ENCODE measurements at places on chromosomes 7 and 10.

- no peak for DNase-seq
Observed at GRCh38 chr7:100167912-100168323, 499 bp downstream of the GAL3ST4 start.

DNA sequence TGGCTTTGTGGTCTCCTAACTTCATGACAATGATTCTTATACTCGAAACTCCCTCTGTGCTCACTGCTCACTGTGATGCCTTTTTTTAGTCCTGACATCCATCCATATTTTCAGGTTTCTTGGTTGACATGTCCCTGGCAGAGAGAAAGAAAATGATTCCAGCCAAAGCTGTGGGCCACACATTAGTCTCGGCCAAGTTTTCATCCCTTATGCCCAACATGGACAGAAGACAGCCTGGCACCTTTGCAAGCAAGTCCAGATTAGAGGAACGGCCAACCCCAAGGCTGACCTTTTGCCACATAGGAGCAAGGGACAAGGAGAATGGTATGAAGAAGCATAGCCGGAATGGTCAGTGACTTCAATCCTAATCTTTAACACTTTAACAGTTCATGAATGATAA lies 8.7 kb upstream of the OPALIN start:
- DNase-seq: no peak

DNA sequence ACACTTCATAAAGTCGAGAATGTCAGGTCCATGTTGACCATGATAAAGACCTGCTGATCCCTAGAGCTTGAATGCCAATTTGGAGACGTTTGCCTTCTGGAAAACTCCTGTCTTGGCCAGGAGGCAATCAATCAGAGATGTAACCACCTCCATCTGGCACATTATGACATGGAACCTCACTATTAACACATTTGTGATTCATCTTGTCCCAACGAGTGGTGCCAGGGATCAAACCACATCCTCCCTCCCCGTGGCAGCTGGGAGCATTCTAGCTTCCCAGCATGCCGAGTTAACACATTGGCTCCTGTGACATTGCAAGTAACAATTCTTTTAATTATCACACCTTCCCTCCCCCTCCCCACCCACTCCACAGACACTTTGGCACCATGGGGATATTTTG lies 84.0 kb upstream of the PPP1R17 start:
- no peak for DNase-seq

- no peak for DNase-seq
Observed at GRCh38 chr7:101941481-101942383, 124.3 kb downstream of the CUX1 start.

DNA sequence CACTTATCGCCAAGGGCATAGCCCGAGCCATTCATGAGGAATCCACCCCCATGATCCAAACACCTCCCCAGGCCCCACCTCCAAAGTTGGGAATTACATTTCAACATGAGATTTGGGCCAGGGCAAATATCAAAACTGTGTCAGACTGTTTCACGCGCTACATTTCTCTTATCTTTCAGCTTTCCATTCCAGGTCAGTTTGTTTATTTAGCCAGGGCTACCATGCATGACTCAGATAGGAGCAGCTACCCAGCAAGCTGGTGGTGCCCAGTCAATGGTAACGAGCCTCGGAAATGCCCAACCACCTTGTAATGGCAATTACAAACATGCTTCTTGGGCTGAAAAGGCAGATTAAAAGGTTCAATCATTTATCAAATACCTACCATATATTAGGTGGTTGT lies 43.6 kb upstream of the BAMBI start:
- DNase-seq: no peak

GRCh38 chr7:94266238-94266644 lies 128.5 kb upstream of the COL1A2 start:
- no peak for DNase-seq

- no peak for DNase-seq
Observed at GRCh38 chr10:11642566-11642965, 31.1 kb upstream of the USP6NL start.

DNA sequence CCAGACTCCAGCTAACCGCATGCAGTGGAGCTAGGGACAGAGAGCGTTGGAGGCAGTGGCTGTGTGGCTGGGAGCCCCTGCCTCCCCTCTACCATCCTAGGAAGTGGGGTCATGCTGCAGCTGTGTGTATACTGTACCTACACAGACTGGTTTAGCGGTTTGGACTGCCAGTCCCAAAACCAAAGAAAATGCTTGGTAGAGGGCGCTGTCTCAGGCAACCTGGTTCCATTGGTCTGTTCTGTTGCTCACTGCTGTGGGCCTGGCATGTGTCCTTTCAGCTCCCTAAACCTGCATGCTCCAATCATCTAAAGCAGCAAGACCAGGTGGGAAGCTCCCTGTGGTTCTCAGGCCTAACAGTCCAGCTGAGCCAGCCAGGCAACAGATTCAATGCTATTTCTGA lies 4.5 kb downstream of the RBP4 start:
- DNase-seq: no peak

GRCh38 chr7:2860627-2861133 lies 16.6 kb upstream of the GNA12 start:
- DNase-seq: no peak

DNA sequence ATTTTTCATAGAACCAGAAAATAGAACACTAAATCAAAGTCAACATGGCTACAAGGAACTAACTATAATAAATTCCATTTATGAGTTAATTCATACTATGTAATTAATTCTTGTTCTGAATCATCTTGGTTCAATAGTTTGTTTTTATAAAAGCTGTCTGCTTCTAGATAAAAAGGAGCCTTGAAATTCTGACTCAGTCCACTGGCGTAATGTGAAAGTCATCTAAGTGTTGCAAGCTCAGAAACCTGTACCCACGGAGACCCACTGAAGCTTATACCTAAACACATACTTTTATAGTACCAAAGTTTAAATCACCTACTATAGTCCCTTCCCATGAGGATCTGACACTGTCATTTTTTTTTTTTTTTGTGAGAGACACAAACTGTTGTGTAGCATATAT lies 489.4 kb downstream of the SEMA3D start:
- DNase-seq: no peak

- DNase-seq: peak; percentile 42
Observed at GRCh38 chr7:137996386-137996851, 5.5 kb downstream of the CREB3L2 start.

- no peak for DNase-seq
Observed at GRCh38 chr10:117441812-117442443, 66.7 kb upstream of the PDZD8 start.

- no peak for DNase-seq
Observed at GRCh38 chr7:148238761-148239325, 351.7 kb upstream of the C7orf33 start.

DNA sequence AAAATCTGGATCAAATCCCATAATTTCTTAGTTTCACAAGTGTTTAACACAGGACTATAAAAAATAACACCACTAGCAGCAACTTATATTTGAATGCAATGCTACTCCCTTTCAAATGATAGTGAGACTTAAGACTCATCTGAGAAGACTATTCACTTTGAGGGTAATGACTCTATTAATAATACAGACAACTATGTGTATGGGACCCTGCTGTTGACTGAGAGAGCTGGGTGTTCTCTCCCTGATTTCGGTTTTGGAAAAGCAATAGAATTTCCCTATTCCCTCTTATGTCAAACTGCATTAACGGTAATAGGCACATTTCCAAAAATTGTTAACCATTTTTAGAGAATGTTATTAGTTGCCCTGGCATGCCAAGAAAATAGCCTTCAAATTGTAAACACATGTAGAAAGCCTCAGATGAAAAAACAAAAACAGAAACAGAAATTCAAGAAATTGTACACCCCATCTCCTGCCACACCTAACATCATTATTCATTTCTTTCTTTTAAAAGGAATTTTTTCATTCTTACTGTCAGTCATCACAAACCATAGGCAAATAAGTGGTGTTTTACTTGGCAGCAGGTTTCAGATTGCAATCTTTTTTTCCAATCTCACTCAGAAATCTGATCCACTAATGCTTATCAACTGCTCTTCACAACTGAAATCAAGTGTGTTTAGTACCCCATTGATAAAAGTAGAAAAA lies 153.7 kb downstream of the TFPI2 start:
- no peak for DNase-seq

DNA sequence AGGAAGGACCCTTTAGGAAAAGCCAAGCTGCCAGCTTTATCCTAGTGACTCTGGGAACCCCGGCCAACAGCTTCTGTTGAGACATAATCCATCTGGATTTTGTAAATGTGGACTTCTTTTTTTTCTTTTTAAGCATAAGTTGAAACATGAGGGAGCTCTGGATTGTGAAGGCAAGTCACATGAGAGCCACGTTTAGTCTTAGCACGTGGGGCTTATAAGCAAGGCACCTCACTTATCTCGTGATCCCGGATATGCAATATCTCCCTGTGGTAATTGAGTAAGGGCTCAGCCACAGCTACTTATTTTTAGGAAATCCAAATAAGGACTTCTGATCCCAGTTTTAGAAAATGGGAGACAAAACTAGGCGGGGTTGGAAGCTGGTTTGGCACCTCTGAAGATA lies 111.2 kb upstream of the PTN start:
- DNase-seq: no peak

- no peak for DNase-seq
Observed at GRCh38 chr7:76272851-76273497, 29.5 kb upstream of the HSPB1 start.

GRCh38 chr10:14852236-14852635 lies 14.1 kb downstream of the HSPA14 start:
- DNase-seq: no peak

DNA sequence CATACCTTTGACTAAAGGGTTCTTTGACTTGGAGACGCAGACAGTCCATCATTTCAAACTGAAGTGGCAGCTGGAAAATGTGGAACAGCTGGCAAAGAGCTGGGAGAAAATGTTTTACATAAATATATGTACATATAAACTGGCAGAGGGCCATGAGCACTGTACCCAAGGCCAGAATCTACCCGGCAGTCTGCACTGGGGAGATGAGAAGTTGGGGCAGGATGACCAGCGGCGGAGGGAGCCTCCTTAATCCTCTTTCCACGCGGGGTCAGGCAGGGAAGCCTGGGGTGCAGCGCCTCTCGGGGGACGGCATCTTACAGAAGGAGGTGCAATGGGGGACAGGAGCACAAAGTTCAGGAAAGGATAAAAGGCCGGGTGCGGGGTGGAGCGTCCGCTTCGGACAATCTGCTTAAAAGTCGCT lies 1.3 kb downstream of the GLI3 start:
- DNase-seq: no peak

DNA sequence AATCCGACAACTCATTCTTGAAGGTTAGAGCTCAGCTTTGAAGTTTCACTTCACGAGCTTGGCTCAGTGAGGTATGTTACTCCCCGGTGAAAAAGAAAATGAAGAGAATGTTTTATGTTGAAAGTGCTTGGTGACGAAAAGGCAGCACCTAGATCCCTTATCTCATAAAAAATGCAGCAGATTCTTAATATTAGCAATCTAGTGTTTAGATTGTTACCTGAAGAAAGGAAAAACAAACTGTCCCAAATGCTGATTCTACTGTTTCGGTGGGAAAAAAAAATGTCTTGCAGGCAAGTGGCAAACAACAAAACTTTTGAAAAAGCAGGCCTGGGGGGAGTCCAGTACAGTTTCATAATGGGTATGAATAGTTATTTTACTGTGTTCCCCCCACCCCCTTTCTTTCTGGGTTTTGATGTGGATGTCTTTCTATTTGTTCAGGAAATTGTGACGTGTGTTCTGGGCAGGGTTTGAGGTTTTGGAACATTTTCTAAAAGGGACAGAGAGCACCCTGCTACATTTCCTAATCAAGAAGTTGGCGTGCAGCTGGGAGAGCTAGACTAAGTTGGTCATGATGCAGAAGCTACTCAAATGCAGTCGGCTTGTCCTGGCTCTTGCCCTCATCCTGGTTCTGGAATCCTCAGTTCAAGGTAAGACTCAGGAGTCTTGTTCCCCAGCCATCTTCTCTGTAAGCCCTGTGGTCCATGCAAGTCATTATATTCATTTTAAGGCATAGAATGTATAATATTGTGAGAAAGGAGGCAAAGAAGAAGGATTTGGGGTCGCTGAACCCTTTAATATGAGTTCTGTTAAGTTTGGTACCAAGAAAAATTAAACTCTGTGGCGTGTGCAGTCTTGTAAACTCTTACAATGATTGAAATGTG lies at the start of gene SRGN:
Gene SRGN (plus strand): TSS at position 514 of the 881 bp plus-strand sequence. CDS start 55 bp downstream, at position 569.
- DNase-seq: peak; percentile 45

DNA sequence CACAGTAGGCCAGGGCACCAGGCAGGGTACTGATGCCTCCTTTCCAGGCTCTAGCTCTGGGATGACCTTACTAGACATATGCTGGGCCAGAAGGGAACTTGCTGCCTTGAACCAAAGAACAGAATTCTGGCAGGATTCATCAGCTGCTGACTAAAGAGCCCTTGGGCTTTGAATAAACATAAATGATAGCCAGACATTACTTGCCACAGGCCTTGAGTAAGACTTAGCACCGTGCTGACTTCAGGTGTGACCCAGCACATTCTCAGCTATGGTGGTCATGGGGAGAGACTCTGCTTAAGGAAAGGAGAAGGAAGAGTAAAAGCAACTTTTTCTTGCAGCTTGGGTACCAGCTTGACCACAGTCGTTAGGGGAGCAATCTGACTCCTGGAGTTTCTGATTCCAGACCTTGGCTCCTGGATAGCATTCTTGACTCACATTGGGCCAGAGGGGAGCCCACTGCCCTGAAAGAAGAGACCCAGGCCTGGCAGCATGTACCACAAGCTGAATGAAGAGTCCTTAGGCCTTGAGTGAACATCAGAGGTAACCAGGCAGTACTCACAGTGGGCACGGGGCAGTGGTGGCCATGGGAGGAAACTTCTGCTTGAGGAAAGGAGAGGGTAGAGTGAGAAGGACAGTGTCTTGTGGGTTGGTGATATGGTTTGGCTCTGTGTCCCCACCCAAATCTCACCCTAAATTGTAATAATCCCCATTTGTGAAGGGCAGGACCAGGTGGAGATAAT lies 926.1 kb upstream of the SORCS1 start:
- DNase-seq: no peak

GRCh38 chr10:50937230-50937907 lies 51.9 kb upstream of the A1CF start:
- DNase-seq: no peak

DNA sequence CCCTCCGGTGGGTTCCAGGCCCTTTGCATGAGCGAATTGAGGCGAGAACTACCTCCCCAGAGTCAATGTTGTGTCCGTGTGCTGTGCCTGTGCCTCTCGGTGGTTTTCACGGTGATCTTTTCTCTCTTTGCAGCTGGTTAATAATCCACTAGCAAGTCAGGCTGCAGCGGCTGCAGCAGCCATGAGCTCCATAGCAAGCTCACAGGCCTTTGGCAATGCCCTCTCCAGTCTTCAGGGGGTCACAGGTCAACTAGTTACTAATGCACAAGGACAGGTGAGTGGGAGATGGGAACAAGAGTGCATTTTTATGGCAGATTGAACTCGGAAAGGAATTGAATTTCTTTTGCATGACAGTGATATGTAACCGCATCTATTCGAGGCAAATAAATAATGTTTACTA lies 159.7 kb upstream of the YAE1 start:
- DNase-seq: no peak

- no peak for DNase-seq
Observed at GRCh38 chr10:97888641-97889262, 39.1 kb downstream of the GOLGA7B start.

GRCh38 chr7:157176771-157177170 lies 38.0 kb downstream of the UBE3C start:
- no peak for DNase-seq

- no peak for DNase-seq
Observed at GRCh38 chr10:102555781-102556328, 52.1 kb downstream of the SUFU start.
